Lower lobe of right lung (tissue), 2 donors: ENCODE measurements at places on chromosomes 2 and 18. TPM values are rescaled to one million over a fixed set of nuclear protein-coding genes. Genes with fewer than 3 reads are reported as not detected.

- no peak overlapping the region for H3K4me3 ChIP-seq
- no peaks in the 10 kb centered on the region for H3K4me1 ChIP-seq
- H3K36me3 ChIP-seq = no peaks in the 10 kb centered on the region
- no peaks in the 10 kb centered on the region for H3K27me3 ChIP-seq
Measured at GRCh38 chr18:52312346-52312745, 27.7 kb upstream of the DCC start.

DNA sequence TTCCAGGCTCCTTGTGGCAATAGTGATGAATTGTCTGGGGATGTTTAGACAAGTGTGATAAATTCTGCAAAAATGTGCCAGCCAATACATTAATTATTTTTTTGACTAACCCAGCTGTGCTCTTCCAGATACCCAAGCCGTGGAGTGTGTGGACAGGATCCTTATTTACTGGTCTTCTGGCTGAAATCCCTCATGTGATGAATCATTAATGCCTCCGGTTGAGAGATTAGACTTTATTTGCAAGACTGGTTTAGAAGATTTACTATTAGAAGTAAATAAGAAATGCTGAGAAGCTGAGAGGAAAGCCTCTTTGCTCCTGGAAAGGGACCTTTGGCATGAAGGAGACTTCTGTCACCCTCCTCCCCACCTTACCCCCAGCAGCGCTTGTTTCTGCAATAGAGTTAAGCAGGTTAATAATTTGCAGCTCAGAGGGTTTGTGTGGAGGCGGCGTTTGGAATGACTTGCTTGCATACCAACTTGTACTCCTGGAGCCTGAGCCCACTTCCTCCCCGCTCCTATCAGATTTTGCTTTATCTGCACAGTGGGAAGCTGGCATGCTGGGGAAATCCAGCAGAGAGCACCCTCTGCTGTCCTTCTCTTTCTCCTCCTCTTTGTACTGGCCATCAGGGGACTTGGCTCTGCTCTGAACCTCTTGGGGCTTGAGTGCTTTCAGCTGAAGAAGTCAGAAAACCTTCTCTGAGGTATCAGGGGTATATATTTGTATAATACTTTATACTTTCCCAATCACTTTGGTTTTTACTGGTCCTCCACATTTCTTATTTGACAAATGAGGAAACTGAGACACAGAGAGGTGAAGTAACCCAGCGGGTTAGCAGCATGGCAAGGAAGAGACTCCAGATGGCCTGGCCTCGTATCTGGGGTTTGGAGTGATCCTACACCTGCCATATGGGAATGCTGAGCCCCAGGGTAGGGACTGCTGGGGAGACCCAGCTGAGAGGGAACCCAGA, 16.3 kb downstream of the SLC3A1 start:
- no peaks in the 10 kb centered on the region for H3K27me3 ChIP-seq
- H3K27ac ChIP-seq = no peak overlapping the region
- no peaks in the 10 kb centered on the region for H3K36me3 ChIP-seq
- peaks cover 15% of the 10 kb centered on the region for H3K4me1 ChIP-seq

GRCh38 chr2:46142546-46143428, 154.4 kb upstream of the EPAS1 start:
- H3K36me3 ChIP-seq = peaks cover 18% of the 10 kb centered on the region
- no peak overlapping the region for H3K4me3 ChIP-seq
- H3K27ac ChIP-seq = no peak overlapping the region

GRCh38 chr2:17634997-17635396, 94.5 kb downstream of the VSNL1 start:
- no peaks in the 10 kb centered on the region for H3K36me3 ChIP-seq
- no peak for DNase-seq
- H3K4me1 ChIP-seq = no peaks in the 10 kb centered on the region
- H3K4me3 ChIP-seq = no peak overlapping the region

DNA sequence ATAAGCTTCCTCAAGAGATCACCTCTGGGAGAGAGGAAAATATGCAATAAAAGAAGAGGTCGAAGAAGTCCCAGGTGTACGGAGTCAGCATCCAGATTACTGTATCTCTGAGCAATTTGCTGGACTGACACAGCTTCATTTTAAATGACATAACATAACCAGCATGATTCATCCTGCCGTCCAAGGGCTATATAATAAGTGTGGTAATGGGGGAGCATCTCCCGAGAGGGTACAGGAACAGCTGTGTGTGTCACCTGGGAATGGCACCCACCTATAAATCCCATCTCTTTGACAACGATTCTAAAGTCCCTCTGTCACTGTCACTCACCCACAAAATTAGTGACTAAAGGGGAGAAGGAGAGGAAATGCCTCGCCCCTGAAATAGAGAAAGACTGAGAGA, 19.3 kb upstream of the FZD7 start:
- no peaks in the 10 kb centered on the region for H3K27me3 ChIP-seq
- no peak overlapping the region for H3K4me3 ChIP-seq
- no peaks in the 10 kb centered on the region for H3K36me3 ChIP-seq
- DNase-seq = no peak

GRCh38 chr2:217186668-217187159, 326.9 kb upstream of the TNP1 start:
- H3K4me3 ChIP-seq = no peak overlapping the region
- DNase-seq = no peak
- H3K27me3 ChIP-seq = no peaks in the 10 kb centered on the region

Gene CCDC68
- 20.2 TPM for total RNA-seq

- H3K4me1 ChIP-seq = no peaks in the 10 kb centered on the region
- H3K36me3 ChIP-seq = no peaks in the 10 kb centered on the region
- no peak for DNase-seq
- no peak overlapping the region for H3K4me3 ChIP-seq
- H3K27me3 ChIP-seq = no peaks in the 10 kb centered on the region
Measured at GRCh38 chr2:118372886-118373830, 284.9 kb downstream of the INSIG2 start.

DNA sequence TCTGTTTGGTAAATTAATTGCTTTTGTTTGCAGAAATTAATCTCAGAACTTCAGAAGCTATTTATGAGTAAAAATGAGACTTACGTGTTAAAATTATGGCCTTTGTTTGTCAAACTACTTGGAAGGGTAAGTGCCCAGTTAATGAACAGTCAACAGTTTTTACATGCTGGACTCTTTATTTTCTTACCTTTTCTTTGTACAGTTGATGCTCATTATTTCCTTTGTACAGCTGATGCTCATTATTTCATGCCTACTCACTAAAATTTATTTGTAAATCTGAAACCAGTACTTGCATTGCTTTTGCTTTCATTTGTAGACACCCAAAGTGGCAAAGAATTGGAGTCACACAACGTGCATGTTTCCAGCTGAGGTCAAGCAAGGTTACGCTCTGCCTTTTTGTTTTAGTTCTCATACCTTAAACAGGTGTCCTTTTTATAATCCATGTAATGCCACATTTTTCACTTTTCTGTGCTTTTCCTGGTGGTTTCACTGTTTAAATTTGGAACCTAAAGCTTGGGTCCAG, 13.3 kb downstream of the RIF1 start:
- H3K4me3 ChIP-seq = no peak overlapping the region
- no peak overlapping the region for H3K27ac ChIP-seq
- DNase-seq = no peak
- no peaks in the 10 kb centered on the region for H3K27me3 ChIP-seq
- H3K36me3 ChIP-seq = peaks cover 72% of the 10 kb centered on the region

Gene ACTG2
- total RNA-seq = 22.2 TPM

DNA sequence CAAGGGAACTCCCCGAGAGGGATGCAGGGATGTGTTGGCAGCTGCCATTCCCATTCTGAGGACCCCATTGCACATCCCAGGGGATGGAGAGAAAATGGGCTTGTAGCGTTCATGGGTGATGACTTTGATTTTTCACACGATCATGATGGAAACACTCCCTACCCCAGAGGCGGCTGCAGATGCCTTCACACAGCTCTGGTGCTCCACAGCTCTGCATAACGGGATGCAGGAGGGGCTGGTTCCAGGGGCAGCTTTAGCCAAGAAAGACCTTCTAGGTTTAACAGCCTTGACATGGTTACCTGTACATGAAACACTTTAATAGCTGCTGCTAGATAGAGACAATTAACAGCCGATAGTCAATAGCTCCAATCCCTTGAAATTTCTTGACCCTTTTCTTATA, 88.7 kb downstream of the TPO start:
- H3K27ac ChIP-seq = no peak overlapping the region
- peak; percentile 13 for DNase-seq
- H3K27me3 ChIP-seq = peaks cover 3% of the 10 kb centered on the region
- H3K4me3 ChIP-seq = no peak overlapping the region

Gene AFG3L2
- total RNA-seq = 31.1 TPM

Gene CENPA
- total RNA-seq = 1.7 TPM

DNA sequence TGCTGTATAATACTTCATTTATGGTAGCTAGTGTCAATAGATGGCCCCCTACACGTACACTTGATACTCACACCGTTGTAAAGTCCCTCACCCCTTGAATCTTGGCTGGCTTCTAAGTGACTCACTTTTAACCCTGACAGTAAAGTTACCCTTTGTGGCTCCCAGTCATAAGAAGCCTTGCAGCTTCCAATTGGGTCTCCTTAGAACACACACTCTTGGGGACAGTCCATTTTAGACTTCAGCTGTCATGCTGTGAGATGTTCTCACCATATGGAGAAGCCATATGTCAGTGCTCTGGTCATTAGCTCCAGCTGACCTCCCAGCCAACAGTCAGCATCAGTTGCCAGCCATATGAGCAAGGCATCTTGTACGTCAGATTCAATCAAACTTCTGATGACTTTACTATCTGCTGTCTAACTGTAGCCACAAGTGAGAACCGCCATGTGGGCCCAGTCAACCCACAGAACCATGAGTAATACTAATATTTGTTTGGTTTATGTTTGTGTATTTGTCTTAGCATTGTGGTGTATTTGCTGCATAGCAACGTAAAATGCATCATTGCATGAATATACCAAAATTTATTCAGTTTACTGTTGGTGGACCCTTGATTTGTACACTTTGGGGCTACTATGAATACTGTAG, 68.3 kb downstream of the PTPN4 start:
- H3K27ac ChIP-seq = no peak overlapping the region
- no peaks in the 10 kb centered on the region for H3K4me1 ChIP-seq
- no peak overlapping the region for H3K4me3 ChIP-seq
- no peak for DNase-seq

GRCh38 chr2:134134827-134135226, 119.0 kb upstream of the MGAT5 start:
- no peak for DNase-seq
- H3K4me1 ChIP-seq = peaks cover 41% of the 10 kb centered on the region
- no peak overlapping the region for H3K4me3 ChIP-seq
- H3K36me3 ChIP-seq = no peaks in the 10 kb centered on the region
- H3K27ac ChIP-seq = no peak overlapping the region

Gene ZAP70
- total RNA-seq = 8.8 TPM

DNA sequence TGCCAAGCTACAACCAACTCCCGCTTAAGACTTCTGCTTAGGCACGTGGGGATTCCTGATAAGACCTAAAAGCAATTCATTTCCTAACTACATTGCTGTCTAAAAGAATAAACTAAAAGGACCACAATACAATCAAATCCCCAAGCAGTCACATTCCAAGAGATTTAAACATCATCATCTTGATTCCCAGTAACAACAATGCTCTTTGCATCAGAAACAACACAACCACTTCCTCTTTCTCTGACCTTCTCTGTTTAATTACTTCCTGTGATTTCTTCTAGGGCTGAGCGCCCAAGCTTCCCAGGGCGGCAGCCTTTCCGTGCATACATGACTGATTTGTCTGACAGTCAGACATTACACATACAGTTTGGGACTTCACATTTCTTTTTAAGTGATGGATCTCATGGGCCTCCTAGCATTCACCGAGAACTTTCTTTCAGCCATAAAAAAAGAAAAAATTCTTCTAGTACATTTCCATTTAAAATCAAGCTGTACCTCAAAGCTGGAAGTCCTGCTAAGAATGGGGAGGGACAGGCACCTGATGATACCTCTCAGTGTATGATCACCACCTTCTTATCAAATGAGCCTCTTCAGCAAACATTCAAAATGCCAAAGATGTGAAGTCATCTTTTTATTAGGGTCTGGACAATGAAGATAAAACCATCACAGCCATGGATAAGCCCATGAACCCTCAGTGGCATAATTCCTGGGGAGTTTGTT, 11.5 kb downstream of the SPRED2 start:
- H3K27me3 ChIP-seq = no peaks in the 10 kb centered on the region
- H3K4me3 ChIP-seq = no peak overlapping the region
- H3K4me1 ChIP-seq = peaks cover 37% of the 10 kb centered on the region
- no peaks in the 10 kb centered on the region for H3K36me3 ChIP-seq

- no peak overlapping the region for H3K27ac ChIP-seq
- no peaks in the 10 kb centered on the region for H3K4me1 ChIP-seq
- no peak for DNase-seq
- no peak overlapping the region for H3K4me3 ChIP-seq
Measured at GRCh38 chr18:59932401-59932800, 32.6 kb downstream of the PMAIP1 start.

- H3K36me3 ChIP-seq = no peaks in the 10 kb centered on the region
- H3K27ac ChIP-seq = no peak overlapping the region
- no peaks in the 10 kb centered on the region for H3K27me3 ChIP-seq
- DNase-seq = no peak
Measured at GRCh38 chr2:75007819-75008218, 49.4 kb downstream of the POLE4 start.

GRCh38 chr18:54532962-54533361, 58.1 kb upstream of the DYNAP start:
- no peak overlapping the region for H3K27ac ChIP-seq
- H3K36me3 ChIP-seq = no peaks in the 10 kb centered on the region
- DNase-seq = no peak
- no peaks in the 10 kb centered on the region for H3K4me1 ChIP-seq
- no peak overlapping the region for H3K4me3 ChIP-seq

Gene NAT8
- total RNA-seq = not detected

GRCh38 chr18:49850636-49851035, 37.3 kb upstream of the ACAA2 start:
- DNase-seq = no peak
- H3K27ac ChIP-seq = no peak overlapping the region
- H3K4me3 ChIP-seq = no peak overlapping the region
- H3K36me3 ChIP-seq = peaks cover 5% of the 10 kb centered on the region

DNA sequence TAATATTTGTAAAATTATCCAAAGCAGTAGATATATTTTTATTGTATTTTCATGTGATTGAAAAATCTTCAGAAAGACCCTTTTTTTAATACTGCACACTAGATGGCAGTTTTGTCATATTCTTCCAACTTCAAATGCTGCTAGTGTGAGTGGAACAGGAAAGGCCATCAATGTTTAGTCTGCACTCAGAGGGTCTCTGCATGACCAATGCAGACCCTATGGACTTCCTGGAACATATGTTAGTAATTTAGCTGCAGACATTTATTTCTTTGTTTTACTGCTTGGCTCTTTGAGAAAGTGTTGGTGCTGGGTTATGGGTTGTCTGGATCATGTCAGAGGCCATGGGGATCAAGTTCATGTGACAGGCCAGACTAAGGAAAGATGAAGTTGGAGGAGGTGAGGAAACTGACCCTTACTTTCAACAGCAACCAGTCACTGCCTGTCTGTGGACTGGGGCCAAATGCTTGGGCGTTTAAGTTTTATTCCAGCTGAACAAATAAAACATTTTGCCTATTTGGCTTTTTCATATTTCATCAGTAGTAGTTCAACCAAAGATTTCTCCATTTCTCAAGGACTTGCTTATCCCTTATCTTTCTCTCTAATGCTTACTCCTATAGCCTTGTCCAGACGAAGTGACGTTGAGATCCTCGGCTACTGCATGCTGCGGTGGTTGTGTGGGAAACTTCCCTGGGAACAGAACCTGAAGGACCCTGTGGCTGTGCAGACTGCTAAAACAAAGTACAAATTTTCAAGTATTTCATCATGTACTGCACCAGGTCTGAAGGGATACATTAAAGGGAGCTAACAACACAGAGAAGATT, 84.8 kb downstream of the VRK2 start:
- no peaks in the 10 kb centered on the region for H3K27me3 ChIP-seq
- H3K4me3 ChIP-seq = no peak overlapping the region
- no peak for DNase-seq

- peaks cover 73% of the 10 kb centered on the region for H3K4me1 ChIP-seq
- H3K27ac ChIP-seq = no peak overlapping the region
- no peaks in the 10 kb centered on the region for H3K36me3 ChIP-seq
- H3K4me3 ChIP-seq = no peak overlapping the region
- no peak for DNase-seq
Measured at GRCh38 chr2:96530474-96531357, 5.8 kb upstream of the ARID5A start.
